ENCODE measurements at places on chromosomes 12 and 14. TPM values are rescaled to one million over a fixed set of nuclear protein-coding genes. Genes with fewer than 3 reads are reported as not detected.

- DNase-seq, result no peak
These were observed 28.4 kb downstream of the NOC4L start for GRCh38 chr12:132172619-132173018.

DNA sequence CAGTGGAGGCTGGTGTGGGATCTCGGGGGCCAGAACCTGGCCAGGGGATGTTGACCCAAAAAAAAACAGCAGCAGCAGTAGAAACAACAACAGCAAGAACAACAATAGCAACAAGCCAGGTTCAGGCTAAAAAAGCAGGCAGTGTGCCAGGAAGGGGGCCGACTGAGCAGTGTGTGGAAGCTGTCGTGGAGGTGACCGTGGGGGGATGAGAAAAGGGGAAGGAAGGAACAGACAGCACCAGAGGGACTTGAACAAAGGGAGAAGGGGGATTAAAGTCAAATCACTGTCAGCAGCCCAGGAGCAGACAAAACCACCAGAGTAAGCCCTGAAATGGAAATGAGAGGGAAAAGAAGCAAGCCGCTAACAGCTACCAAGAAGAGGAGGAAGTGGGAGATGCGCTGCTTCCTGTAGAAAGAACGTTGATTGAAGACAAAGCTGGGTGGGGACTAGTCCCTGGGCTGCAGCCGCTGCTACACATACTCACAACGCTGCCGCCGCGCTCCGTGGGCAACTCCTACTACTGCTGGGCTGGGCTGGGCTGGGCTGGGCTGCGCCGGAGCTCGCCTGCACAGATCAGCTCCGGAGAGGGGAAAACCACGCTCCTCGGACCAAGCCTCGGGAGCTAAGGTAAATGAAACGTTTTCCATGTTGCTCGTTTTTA, at the start of gene GNG2:
TSS of gene GNG2 (plus strand) at position 449 of the 661 bp plus-strand sequence. CDS start 90,067 bp downstream, outside the sequence.
- peak; percentile 85 for DNase-seq

GRCh38 chr12:25853316-25854095, 105.0 kb upstream of the RASSF8 start:
- DNase-seq, result no peak

DNA sequence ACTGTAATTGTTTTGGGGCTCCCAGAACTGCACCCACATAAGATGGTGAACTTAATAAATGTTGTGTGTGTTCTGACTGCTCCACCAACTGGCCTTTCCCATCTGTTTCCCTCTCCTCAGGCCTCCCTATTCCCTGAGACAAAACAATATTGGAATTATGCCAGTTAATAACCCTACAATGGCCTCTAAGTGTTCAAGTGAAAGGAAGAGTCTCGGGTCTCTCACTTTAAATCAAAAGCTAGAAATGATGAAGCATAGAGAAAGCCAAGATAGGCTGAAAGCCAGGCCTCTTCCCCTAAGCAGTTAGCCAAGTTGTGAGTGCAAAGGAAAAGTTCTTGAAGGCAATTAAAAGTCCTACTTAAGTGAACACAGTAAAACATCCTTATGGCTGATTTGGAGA, 13.4 kb downstream of the ACOT6 start:
- DNase-seq, result no peak

- DNase-seq, result no peak
These were observed 501.1 kb downstream of the NAV3 start for GRCh38 chr12:78331753-78332152.

DNA sequence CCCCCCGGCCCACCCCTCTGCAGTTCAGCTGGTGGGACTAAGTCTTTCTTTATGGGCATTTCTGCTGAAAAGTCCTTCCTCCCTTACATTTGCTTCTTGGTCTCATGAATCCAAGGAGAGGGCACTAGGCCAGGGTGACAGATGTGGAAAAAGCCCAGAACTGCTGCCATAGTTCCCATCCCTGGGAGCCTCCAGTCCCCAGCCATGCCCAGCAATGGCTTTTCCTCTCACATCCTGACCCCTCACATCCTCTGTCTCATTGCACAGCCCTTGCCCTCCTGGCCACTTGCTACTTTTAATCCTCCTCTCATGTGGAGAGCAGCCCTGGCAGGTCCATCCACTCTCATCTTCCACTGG, 122.5 kb downstream of the ZFP36L1 start:
- peak; percentile 32 for DNase-seq

GRCh38 chr14:32932302-32932913, 6.3 kb upstream of the NPAS3 start:
- no peak for DNase-seq

DNA sequence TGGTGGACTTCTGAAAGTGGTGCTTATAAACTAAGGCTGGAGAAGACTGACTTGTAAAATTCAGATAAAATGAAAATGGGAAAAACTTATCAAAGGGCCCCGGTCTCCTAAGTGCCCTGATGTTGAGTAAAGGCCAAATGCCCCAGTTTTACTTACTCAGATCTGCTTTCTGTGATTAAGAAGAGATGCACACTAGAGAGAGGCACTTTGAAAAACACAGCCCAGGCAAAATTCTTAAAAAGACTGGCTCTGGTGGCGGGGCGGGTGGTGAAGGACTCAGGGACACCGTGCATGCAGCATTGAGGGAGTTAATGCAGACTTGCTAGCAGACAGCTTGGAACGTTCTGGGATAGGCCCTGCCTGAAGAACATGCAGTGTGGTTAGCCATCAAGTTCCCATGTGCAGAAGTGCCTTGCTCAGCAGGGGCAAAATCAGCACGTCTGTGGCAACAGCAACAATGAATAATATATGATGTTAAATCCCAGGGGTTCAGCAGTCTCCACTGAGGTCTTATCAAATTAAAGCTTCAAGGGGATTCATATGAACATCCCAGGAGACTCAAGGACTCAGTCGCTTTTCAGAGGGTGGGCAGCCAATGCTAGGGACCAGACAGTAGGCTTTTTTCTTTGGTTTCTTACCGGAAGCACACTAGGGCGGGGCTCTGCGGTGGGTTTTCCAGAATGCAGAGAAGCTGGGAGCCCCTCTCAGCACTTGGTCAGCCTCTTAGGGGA, 105.0 kb downstream of the DAD1 start:
- DNase-seq, result no peak

- peak; percentile 61 for DNase-seq
These were observed 209.1 kb downstream of the NUBPL start for GRCh38 chr14:31770271-31770670.

GRCh38 chr12:3468836-3469235, 22.2 kb upstream of the PRMT8 start:
- DNase-seq, result peak; percentile 13

- DNase-seq, result no peak
These were observed 113.4 kb upstream of the PELI2 start for GRCh38 chr14:56004786-56005185.

GRCh38 chr14:95313190-95313589, 6.5 kb downstream of the CLMN start:
- DNase-seq, result no peak

DNA sequence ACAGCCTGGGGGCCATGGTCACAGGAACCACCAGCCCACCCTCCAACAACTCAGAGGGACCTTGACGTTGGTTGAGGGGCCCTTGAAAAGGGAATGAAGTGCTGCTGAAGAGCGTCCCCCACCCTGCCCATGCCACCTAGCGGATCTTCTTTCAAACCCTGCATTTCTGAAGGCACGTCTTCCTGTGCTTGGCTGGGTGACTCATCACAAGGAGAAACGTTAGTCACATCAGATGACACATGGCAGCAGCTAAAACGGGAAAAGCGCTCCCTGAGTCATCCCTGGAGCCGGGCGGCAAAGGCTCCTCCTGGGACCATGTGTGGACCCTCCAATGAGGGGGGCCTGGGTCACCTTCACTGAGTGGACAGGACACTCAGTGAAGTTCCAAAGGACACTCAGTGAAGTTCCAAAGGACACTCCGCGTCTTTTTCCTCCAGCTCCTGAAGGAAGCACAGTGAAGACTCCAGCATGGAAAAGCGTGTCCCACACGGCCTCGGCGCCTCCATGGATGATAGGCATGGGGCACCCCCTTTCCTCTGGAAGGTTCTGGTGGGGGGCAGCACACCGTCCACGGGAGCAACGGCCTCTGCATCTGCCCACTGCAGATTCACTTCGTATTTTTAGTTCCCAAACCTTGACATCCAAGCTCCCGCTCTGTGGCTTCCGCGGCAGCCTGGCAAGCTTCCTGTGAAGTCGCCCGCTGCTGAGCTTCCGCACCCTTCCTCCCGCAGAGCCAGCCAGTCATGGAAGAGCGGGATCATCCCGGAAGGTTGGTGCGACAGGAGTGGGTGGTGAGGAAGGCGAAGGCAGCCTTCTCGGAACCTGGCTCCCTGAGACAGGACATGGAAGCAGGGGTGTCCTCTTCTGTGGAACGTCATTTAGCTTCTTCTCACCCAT, 383.4 kb downstream of the VRK1 start:
- no peak for DNase-seq

GRCh38 chr12:123761841-123762714, at the start of gene DNAH10:
DNAH10 (plus strand) TSS chr12:123762301; CDS start chr12:123762337, 36 bp downstream.
- no peak for DNase-seq

DNA sequence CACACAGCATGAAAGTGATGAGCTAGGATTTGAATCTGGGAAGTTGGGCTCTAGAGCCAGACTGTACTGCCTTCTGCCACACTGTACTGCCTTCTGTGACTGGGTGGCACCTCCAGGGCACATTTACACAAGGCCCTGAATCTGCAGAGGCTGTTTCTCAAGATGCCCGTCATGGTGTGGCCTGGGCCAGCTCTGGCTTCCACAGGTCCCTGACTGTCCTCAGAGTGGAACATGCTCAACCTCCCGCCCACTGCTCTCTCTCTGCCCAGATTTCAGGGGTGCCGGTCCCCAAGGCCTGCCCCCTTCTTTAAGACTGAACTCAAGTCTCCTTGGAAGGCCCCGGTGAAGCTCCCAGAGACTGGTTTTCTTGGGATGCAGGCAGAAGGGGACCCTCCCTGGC, 50.2 kb downstream of the C14orf132 start:
- DNase-seq, result no peak

- DNase-seq, result no peak
These were observed 76.2 kb upstream of the KCNA1 start for GRCh38 chr12:4833524-4833923.

- no peak for DNase-seq
These were observed 32.4 kb downstream of the PITPNM2 start for GRCh38 chr12:123118497-123118896.

- no peak for DNase-seq
These were observed 9.1 kb downstream of the SLC15A4 start for GRCh38 chr12:128814411-128815261.

GRCh38 chr14:20782280-20782890, 1.3 kb downstream of the RNASE6 start:
- no peak for DNase-seq

DNA sequence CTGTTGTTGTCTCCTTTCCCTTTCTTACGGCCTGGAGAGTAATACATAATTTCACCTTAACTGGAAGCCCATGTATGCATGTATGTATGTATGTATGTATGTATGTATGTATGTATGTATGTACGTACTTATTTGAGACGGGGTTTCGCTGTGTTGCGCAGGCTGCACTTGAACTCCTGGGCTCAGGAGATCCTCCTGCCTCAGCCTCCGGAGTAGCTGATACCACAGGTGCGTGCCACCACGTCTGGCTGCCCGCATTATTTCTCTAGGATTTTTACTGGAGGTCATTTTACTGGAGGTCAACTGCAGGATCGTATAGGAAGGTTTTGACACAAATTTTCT, 644 bp upstream of the OS9 start:
- DNase-seq, result peak; percentile 64

DNA sequence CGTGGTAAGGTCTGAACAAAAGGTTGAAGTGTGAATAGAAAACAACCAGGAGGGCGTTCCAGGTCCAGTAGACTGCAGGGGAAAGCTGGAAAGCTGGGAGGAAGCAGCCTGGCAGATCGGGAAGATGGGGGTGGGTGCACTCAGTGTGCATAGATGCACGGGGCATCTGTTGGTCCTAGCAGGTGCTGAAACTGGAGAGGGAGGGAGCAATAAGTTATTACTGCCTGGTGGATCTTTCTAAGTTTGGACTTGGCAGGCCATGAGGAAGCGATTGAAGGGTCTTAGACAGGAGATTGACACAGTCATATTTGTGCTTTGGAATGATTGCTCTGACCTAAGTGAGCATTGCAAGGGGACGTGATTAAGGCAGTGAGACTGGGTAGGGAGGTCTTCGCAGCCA, 194.4 kb downstream of the EFCAB11 start:
- DNase-seq, result no peak

DNA sequence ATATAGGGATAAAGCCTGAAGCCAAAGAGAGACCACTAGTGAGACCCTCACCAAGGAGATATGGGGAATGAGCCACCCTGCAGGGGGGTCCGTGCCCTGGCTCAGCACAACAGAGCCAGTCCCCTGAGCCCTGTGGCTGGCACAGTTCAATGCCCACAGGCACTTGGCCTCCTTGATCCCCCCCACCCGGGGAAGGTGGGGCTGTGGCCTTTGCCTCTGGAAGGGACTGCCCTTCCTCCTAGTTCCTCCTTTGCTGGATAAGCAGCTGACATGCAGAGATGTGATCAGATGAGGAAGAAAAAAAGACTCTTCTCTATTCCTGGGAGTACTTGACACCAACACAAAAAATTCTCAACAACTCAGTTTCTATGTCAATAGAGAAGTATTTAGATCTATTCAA, 19.9 kb downstream of the TTC7B start:
- no peak for DNase-seq

DNA sequence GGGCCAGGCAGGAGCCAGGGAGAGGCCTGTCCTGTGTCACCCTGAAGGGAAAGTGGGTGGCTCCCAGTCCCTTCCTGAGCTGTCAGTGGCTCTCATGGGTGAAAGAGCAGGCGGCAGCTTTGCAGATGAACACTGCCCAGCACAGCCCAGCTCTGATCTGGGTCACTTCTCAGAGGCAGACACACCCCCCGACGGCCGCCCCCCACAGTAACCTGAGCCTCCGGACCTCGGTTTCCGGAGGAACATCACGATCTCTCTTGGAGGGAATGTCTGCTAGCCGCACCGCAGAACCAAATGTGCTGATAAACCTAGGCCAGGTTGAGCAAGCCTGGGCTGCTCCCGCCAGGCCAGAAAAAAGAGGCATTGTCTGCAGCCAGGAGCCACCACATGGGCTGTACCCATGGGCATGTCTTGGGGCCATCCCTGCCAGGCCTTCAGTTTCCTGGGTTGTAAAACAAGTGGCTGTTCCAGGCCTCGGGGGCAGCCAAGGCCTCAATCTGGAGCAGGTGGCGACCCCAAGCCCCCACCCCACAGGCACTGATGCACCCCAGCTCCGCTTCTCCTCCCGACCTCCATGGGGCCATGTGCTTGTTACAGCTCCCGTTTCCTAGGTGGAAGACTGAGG, 57.6 kb downstream of the NCOR2 start:
- DNase-seq, result no peak

DNA sequence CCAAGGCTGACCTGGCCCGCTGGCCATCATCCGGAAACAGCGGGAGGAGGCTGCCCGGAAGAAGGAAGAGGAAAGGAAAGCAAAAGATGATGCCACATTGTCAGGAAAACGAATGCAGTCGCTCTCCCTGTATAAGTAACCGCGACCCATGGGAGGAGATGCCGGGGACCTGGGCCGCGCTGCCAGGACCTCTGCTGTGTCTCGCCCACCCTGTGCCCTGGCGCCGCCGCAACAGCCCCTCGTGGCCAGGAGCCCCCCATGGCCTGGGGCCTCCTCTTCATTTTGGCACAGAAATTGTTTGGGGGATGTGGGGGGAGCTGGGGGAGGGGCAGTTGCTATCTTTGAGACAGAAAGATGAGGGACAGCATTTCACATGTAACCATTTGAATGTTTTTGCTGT, 16.5 kb downstream of the HSPB8 start:
- no peak for DNase-seq

Gene SERPINA1
- total RNA-seq, result 7.2 TPM

Gene COCH
- total RNA-seq, result 3.9 TPM

Gene MAX
- 112 TPM for total RNA-seq

Gene FAM234B
- total RNA-seq, result 26.3 TPM

Gene CDCA3
- total RNA-seq, result 4.8 TPM

Gene SLC35F4
- total RNA-seq, result not detected

Gene ACOT4
- total RNA-seq, result 1.0 TPM

Gene FGF23
- total RNA-seq, result not detected

Gene PRR4
- total RNA-seq, result 54.9 TPM

Gene TMBIM4
- 81.6 TPM for total RNA-seq

All from suprapubic skin (tissue), 4 donors.